ENCODE measurements at places on chromosomes 3 and 15.

- DNase-seq = no peak
These were observed 8.8 kb downstream of the FILIP1L start for GRCh38 chr3:100105501-100105900.

- DNase-seq = no peak
These were observed 47.9 kb upstream of the TRAK1 start for GRCh38 chr3:42043099-42043813.

DNA sequence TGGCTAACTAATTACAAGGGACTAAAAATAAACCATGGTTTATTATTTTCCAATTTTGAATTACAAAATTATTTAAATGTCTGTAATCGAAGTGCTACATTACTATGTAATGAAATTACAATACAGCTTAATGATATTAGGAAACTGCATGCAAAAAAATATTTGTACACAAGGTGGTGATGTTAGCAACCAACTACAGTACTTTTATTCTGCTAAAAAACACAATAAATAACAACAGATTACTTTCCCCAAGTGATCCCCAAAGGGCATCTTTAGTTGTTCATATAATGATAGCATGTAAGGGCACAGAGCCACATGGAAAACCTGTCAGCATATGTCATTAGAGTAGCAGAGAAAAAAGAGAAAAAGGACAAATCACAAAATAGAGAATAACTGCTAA lies 147.5 kb upstream of the SOX2 start:
- DNase-seq = no peak

- DNase-seq = no peak
These were observed at the start of gene UTS2B for GRCh38 chr3:191329654-191330529. TSS of gene UTS2B (minus strand) at chr3:191330526. CDS start at chr3:191282189, 48,337 bp downstream.

- DNase-seq = no peak
These were observed 174.7 kb downstream of the CD47 start for GRCh38 chr3:107916171-107916570.

DNA sequence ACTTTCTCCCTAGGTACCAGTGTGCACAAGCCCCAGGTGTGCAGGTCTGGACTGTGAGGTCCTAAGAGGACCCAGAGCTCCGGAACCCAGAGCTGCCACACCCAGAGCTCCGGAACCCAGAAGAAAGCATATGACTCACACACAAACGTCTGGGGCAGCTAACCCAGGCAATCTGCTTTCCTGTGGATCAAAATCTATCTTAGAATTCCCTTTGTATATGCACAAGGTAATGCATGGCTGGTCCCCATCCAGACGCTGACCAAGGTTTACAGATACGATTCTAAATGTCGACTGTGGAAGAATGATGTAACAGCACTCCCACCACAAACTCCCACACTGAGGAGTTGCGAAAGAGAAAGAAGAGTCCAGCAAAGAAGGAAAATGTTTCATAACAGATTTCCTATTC lies 15.7 kb downstream of the KCNMB2 start:
- DNase-seq = no peak

DNA sequence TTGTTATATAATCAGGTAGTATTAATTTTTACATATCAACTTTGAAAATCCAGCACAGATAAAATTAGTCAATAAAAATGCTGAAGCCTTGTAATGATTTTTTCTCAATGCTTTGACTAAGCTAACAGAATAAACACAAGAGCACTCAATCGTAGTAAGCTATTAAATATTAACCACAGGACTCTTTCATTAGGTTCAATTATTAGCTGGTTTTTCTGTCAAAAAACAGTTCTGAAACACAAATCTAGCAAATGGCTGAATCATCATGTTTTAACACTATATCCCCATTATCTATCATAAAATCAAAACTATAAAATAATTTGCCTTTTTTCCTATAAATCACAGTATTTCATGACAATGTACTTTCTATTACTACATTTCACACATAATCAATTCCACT lies 69.6 kb downstream of the PLOD2 start:
- DNase-seq = no peak

- no peak for DNase-seq
These were observed 65.9 kb upstream of the TNIK start for GRCh38 chr3:171526146-171526545.

GRCh38 chr3:98710067-98710659 lies 53.0 kb upstream of the ST3GAL6 start:
- DNase-seq = no peak

GRCh38 chr3:183968666-183969245 lies 48.9 kb downstream of the ABCC5 start:
- DNase-seq = no peak

GRCh38 chr3:107959550-107960154 lies 131.2 kb downstream of the CD47 start:
- DNase-seq = no peak

DNA sequence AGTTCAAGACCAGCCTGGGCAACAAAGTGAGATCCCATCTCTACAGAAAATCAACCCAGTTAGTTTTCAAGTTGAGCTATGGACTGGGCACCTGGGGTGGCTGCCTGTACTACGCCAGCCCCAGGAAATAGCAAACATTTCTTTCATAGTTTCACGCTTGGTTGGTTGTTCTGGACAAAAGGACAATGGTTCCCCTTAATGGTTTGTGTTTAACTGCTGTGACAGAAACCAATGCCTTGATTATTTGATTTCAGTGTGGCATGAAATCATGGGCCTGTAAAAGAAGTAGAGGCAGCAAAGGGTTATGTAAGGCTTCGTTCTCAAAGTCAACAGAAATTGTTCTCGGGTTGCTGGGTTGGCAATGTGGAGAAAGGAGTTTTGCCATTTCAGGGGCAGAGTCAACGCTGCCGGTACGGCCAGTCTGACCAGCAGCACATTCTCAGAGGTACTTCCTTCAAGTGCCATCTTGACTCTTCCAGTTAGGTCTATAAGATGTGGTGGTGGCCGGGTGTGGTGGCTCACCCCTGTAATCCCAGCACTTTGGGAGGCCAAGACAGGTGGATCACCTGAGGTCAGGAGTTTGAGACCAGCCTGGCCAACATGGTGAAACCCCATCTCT lies 12.7 kb downstream of the LCMT2 start:
- no peak for DNase-seq

DNA sequence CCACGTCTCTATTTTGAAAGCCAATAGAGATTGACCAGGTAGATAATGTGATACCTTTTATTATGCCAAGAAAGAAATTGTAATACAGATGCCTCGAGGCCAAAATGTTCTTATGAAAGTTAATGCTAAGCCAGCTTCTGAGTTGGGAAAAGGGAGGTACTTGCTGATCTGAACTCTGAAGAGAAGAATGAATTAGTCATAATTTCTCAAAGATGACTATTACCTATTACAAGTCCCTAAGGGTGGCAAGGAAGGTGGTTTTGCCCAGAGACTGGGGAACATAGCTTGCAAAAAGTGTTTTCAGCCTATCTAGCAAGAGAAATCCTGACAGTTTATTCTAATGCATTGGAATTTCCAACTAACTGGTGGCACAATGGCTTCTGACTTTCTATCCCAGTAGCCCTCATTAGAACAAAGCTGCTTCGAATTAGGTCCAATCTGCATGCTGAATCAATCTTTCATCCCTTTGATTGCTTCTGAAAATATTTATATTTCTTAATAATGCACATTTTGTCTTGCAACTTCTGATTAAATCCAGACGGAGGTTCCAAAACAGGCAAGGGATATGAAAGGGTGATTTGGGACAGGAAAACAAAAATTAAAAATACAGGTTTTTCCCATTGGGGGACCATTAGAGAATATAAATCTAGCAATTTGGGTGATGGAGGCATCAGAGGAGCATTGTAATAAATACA lies 17.7 kb upstream of the NR2F2 start:
- DNase-seq = no peak

DNA sequence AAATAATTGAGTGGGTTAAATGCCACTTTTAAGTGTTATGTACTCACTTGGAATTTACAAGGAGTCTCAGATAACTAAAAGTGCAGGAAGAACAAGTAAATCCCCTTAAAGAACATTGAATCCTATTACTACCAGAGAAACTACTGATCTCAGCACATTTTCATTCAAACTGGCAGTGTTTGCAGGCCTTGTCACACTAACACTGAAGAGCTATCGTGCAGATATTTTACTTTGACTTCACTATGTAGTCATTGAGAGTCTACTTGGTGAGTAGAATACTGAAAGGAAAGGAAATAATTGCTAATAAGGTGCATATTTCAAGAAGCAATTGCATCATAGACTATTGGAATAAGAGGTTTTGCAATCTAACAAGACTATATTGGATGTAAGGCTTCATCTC lies 721.4 kb upstream of the CBLB start:
- DNase-seq = no peak

- DNase-seq = peak; percentile 52
These were observed 868 bp upstream of the TMEM87A start for GRCh38 chr15:42273900-42274701.

DNA sequence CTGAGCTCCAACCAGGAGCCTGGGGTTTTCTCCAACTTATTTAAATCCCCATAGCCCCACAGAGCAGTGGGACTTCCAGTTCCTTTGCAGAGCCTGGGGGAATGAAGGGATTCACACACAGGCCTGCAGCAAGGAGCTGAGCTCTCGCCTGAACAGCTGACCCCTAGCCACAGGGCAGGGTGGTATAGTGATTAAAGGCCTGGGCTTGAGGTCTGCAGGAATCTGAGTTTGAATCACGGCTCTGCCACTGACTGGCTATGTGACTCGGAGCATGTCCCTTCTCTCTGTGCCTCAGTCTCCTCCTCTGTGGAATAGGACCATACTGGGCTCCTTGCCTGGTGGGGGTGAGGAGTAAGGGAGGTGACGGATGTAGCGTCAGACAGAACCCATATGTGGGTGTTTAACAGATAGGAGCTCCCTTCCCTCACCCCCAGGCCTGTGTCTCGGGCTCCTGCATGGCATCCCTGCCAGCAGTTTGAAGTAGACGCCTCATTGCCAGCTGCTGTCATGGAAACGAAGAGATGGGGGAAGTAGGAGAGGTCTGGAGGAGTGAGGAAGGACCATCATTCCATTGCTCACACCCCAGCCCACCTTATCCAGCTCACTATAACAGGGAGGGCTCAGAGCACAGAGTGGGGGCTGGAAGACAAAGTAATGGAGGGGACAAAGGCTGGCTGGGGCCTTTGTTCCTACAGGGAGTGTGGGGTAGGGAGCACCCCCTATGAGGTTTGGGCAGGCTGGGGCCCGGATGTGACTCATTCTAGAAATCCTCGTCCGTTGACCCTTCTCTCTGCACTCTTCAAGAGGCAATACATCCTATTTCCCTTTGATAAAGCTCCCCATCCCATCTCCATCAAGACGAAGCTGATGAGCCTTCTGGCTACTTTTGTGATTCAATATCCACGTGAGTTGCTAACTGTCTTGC lies 14.8 kb downstream of the HRH1 start:
- no peak for DNase-seq

DNA sequence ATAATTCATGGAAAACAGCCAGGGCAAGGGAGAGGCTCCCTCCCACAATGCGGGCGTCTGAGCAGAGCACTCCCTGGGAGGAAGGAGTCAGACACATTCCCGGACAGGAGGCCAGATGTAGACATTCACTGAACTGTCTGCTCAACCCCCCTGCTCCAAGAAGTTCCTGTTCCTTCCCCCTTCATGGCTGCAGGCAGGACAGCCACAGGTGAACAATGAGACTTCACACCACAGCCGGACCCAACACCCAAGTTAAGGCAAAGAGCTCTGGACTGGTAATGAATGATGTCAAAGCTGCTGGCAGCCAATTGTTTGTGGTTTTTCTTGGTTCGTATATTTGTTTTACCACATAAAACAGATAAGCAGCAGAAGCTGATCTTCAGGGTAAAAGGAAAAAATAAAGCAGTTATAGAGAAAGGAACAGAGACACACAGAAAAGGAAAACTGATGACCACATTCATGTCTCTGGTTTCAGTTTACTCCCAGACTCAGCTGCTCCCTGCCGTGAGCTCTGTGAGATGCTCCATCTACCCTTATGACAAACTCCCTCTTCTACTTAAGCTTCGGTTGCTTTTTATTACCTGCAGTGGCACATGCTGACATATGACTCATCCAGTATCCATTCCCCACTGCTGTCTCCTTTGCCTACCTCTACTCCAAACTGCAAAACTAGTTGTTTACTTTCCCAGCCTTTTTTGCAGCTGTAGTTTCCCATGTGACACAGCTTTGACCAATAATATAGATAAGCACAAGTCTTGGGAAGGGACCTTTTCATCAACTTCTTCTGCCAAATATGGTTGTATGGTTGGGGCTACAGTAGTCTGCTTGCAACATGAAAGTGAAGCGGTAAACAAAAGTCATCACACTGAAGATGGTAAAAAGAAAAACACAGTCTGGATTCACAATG lies 33.1 kb downstream of the DZIP1L start:
- DNase-seq = no peak

DNA sequence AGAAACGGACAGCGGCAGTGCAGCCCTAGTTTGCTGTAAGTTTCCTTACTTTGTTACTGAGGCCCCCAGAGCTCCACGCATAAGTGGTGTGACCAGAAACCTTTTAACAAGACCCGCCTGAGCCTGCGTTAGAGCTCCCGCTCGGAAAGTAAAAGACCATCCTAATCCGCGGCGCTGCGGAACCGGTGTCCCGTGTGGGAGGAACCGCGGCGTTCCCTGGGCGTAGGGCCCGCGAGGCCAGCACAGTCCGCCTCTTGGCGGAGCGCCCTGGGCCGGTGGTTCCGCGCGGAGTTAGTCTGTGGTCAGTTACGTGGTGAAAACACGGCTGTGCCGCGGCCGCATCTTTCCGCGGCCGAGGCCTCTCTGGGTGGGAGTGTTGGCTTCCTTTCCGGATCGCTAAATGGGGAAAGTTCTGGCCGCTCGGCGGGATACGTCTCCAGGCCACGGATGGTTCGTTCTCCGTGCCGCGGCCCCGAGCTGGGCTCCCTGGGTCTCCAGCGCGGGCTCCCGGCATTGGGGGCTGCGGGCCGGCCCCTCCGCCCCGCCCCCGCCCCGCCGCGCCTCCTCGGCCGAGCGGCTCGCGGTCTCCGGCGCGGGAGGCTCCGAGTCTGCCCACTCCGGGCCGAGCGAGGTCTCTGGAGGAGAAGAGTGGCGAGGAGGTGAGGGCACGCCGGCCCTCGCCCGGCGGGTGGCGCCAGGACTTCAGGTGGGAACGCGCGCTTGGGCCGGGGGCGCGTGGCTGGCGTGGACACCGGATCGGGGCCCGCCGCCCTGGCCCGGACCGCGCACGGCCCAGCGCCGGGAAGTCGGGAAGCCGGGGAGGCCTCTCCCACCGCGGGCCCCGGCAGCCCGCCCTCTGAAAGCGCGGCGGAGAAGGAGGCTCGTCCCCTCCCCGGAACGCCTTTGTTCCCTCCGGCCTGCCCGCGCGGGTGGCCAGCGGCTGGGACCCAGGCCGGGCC lies 754 bp downstream of the B3GNT5 start:
- no peak for DNase-seq

DNA sequence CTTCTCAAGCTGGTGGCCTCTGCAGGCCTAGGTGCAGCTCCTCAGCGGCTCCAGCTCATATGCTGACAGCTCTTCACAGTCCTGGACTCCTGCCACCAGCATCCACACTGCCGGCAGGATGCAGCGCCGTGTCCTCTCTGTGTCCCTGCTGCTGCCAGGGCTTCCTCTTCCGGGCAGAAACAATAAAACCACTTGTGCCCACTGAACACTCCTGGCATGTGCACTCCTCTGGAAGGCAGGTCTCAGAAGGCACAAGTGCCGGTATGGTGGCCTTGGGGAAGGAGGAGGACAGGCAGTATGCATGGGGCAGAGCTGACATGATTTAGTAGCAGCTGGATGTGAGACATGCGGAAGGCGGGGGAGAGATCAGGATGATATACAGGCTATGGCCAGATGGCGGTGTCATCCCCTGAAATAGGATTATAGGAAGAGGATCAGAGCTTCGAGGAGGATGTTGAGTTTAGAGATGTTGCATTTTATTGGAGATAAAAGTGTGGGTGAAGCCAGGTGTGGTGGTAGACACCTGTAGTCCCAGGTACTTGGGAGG lies 7.5 kb upstream of the MAN2A2 start:
- no peak for DNase-seq
